ENCODE measurements at places on chromosomes 11 and 22.

- DNase-seq = no peak
Measured at GRCh38 chr11:9210224-9210921, 54.8 kb downstream of the DENND5A start.

DNA sequence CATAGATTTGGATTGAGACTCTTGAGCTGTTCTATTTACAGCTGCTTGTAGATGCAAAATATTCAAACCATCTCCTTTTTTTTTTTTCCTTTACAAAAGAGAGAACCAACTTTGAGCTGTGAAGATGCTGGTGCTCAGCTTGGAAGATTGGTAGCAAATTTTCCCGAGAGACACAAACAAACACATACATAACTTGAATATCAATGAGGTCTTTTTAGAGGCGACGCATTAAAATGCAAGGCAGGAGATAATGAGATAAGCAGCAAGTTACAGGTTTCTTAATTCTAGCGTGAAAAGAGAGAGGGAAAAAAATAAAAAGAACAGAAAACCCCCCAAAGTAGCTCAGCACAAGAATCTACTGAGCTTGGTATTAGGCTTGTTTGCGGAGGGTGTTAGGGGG, 247.0 kb upstream of the SORL1-AS1 start:
- DNase-seq = no peak

- DNase-seq = no peak
Measured at GRCh38 chr11:114401311-114401710, 845 bp downstream of the RBM7 start.

DNA sequence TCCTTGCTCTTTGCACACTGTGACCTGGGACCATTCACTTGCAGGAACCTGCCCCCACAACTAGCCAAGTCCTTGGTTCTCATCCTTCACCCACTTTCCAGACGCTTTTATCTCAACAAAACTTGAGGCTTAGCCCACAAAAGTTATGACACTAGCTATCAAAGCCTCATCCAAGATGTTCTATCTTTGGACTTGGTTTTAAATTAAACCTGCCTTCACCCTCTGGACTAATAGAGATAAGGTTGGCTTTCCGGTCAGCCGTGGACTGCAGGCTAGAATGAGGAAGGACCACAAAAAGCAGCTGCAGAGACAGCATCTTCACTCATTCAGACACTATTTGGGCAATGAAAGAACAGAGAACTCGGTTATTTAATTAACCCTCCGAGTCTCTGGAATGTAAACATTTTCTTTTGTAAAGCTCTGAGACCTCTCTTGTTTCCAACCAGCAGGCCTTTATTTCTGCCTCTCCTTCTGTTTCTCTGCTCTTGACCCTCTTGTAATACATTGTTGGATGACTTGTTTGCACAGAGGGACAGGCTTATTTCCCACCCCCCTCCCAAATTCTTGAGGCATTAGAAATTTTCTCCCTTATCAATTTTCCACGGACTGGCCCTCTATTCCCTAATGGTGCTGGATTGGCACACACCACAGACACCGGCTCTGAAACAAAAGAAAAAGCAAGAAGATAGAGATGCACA, 41.4 kb downstream of the ARL14EP start:
- no peak for DNase-seq

Measured in iPS DF 6.9 (cell line).